Hepatocyte (in vitro differentiated cells): ENCODE measurements at places on chromosomes 4 and X. TPM values are rescaled to one million over a fixed set of nuclear protein-coding genes. Genes with fewer than 3 reads are reported as not detected.

DNA sequence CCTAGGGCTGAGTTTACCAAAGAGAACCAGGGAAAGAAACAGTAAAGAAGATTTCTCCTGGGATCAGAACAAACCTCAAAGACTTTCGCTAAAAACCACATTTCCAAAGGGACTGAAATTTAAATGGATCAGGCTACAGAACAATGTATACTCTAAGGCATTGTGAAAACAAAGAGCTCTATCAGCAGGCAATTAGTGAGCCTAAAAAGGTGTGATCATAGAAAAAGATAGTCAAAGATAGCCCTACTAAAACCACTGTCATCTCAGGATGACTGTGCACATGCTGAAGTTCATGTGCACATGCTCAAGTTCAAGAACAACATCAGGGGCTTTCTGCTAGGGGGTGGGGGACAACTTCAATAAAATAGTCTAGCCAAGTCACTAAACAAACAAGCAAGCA is 12.9 kb upstream of the SMIM10L2A start:
- no peak overlapping the region for H3K27ac ChIP-seq
- no peaks in the 10 kb centered on the region for H3K36me3 ChIP-seq
- no peaks in the 10 kb centered on the region for H3K4me1 ChIP-seq
- no peak overlapping the region for H3K4me3 ChIP-seq

GRCh38 chr4:55866973-55867574 is 13.6 kb downstream of the EXOC1 start:
- peak; percentile 73 for DNase-seq
- H3K4me1 ChIP-seq, result peaks cover 4% of the 10 kb centered on the region
- no peaks in the 10 kb centered on the region for H3K36me3 ChIP-seq

The FOXO4 gene
- total RNA-seq, result 9.7 and 10.8 TPM in 2 replicates

DNA sequence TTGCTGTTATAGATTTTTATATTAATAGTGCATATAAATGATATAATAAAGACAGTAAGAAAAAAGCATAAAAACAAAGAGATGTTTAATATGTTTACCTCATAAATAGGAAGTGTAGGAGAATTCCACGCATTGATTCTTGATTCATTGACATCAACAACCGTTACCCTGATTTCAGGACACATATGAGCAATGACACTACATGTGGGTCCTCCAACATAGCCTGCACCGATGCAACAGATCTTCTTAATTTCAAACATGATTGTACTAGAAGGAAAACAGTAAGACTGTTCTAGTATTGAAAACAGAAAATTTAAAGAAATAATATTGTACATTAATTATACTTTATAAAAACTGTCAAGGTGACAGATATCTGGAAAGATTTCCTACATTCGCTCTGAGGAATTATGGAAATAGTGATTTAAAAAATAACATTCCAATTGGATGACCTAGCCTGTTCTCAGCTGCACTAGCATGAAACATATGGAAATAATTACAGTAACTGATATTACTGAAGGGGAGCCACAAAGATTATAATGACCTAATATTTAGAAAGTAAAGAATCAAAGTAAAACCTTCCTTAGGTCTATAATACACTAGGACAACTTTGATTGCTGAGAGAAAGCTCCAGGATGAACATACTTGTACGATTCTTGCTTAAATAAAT is 5.9 kb downstream of the UGDH start:
- H3K36me3 ChIP-seq, result peaks cover 6% of the 10 kb centered on the region
- peaks cover 29% of the 10 kb centered on the region for H3K4me1 ChIP-seq
- peak overlapping the region; percentile 12 for H3K27ac ChIP-seq
- no peak for DNase-seq
- no peak overlapping the region for H3K4me3 ChIP-seq
- H3K27me3 ChIP-seq, result no peaks in the 10 kb centered on the region

DNA sequence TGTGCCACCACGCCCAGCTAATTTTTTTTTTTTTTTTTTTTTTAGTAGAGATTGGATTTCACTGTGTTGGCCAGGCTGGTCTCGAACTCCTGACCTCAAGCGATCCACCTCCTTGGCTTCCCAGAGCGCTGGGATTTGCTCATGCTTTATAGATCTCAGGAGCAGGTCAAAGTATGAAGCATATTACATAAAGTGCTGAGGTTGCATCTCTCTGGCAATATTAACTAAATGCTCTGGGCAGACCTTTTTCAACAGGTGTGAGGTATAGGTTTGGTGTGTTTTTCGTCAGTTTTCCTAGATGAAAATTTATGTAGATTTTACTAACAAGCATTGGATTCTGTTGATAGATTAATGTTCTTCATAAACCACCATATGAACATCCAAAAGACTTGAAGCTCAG is 19.3 kb upstream of the GCNA start:
- H3K27ac ChIP-seq, result no peak overlapping the region
- no peak overlapping the region for H3K4me3 ChIP-seq
- no peaks in the 10 kb centered on the region for H3K27me3 ChIP-seq

The MGARP gene
- 0.90 and 2.0 TPM in 2 replicates for total RNA-seq

DNA sequence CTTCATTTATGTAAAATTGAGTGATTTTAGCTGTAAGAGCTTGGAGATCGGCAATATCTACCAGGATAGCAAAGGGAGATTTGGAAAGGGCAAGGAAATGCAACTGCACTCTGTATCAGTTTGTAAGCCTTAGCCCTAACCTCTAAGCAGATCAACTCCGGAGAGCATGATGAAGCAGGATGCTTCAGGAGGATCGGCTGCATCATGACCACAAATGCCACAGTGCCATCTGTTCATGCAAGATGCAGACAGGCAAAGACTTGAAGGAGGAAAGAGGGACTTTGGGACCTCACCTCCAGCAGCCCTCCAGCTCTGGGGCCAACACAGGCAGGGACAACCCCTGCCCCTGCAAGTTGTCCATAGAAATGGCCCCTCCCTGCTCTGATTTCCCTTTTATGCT is 377.6 kb upstream of the GATB start:
- H3K36me3 ChIP-seq, result no peaks in the 10 kb centered on the region
- no peaks in the 10 kb centered on the region for H3K4me1 ChIP-seq
- H3K27me3 ChIP-seq, result no peaks in the 10 kb centered on the region
- no peak overlapping the region for H3K27ac ChIP-seq
- no peak for DNase-seq

The AFM gene
- 70.0 and 78.4 TPM in 2 replicates for total RNA-seq

- no peak for DNase-seq
- no peak overlapping the region for H3K4me3 ChIP-seq
- no peaks in the 10 kb centered on the region for H3K4me1 ChIP-seq
- no peaks in the 10 kb centered on the region for H3K36me3 ChIP-seq
- H3K27ac ChIP-seq, result no peak overlapping the region
These were observed 38.5 kb downstream of the HPGD start for GRCh38 chr4:174483792-174484191.

DNA sequence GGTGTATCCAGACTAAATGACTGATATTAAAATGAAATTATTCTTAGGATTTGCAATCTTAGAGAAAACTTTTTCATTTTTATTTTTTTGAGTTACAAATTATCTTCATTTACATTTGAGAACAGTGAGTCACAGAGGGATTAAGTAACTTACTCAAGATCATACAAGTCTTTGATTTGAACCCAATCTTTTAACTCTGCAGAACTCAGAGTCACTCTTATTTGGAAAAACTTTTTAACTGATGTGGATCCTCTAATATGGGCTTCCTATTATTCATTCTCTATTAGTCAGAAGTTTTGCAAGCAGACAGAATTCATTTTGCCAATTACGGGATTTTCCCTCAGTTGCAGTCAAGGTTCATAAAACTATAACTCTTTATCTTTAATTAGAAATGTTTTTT is 20.1 kb downstream of the HPRT1 start:
- H3K4me3 ChIP-seq, result no peak overlapping the region
- H3K36me3 ChIP-seq, result no peaks in the 10 kb centered on the region
- no peaks in the 10 kb centered on the region for H3K4me1 ChIP-seq
- H3K27ac ChIP-seq, result no peak overlapping the region
- no peaks in the 10 kb centered on the region for H3K27me3 ChIP-seq
- DNase-seq, result no peak

The NHSL2 gene
- total RNA-seq, result 1.3 and 2.3 TPM in 2 replicates

The SOWAHD gene
- total RNA-seq, result 0.24 and 1.00 TPM in 2 replicates

DNA sequence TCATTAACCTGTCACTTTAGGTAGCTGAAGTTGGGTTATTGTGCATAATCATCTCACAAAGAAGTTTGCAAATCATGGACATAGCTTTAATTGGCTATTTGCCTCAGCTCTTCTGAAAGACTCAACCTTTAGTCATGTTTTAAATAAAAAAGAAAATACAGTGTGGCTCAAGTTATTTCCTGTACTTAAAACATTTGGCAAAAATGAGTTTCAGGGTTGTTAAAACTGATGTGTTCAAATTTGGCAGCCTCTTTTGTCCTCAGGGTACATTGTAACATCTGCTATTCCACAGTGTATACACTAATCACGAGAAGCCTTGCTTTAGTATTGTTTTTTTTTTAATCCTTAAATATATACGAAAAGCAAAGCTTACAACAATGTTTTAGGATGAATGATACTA is 31.5 kb upstream of the HPGD start:
- no peaks in the 10 kb centered on the region for H3K36me3 ChIP-seq
- H3K27ac ChIP-seq, result no peak overlapping the region
- H3K27me3 ChIP-seq, result no peaks in the 10 kb centered on the region
- no peak for DNase-seq
- H3K4me1 ChIP-seq, result peaks cover 7% of the 10 kb centered on the region
- no peak overlapping the region for H3K4me3 ChIP-seq

- no peaks in the 10 kb centered on the region for H3K27me3 ChIP-seq
- H3K4me3 ChIP-seq, result no peak overlapping the region
- H3K36me3 ChIP-seq, result no peaks in the 10 kb centered on the region
- no peak for DNase-seq
- H3K4me1 ChIP-seq, result peaks cover 6% of the 10 kb centered on the region
These were observed 66.2 kb upstream of the GRID2 start for GRCh38 chr4:92237559-92237958.

DNA sequence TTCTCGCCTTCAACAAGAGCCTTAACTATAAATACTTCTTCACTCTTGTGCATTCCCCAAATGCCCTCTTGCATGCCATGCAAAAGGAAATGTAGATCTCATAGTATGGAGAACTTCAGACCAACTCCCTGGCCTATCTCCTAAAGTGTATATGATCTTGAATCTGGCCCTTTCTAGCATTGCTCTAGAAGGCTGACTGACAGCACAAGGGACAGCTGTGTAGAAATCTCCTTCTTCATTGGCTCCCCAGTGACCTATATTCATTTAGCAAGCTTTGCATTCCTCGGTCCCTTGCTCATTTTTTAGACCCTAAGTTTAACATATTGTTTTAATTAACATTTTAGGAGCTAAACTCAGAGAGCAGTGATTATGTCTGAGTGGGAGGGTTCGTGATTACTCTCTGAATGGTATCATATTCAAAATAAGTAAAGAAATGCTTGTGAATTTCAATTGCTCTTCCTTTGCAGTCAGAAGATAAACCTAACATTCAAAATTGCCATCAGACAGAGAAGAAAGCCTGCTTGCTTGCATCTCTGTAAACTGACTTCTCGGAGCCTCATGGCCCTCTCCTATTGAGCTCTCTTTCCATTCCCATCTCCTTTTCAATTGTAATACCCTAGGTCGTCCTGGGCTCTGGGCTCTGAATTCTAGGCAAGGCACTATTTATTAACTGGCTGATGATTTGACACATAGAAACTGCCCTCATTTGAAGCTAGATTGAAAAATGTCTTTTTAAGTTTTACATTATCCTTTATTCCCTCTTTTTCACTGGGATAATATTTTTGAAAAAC is 120.3 kb upstream of the PRKG2 start:
- H3K27ac ChIP-seq, result no peak overlapping the region
- DNase-seq, result no peak
- H3K4me1 ChIP-seq, result no peaks in the 10 kb centered on the region
- no peaks in the 10 kb centered on the region for H3K27me3 ChIP-seq
- no peaks in the 10 kb centered on the region for H3K36me3 ChIP-seq

DNA sequence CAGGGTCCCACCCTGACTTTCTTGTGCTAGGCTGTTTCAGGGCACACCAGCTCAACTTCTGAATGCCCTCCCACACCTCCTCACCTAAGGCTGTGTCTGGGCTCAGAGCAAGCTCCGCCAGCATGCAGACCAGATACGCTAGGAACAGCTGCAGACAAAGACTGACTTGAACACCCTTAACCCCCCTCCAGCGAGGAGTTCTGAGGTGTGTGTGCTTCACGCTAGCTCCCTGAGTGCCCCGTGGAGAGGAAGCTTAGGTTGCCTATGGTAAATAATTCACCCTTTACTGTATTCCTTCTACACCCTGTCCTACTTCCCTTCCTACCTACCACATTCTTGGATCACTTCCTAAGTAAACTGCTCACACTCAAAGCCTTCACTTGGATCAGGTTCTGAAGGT is 115.0 kb downstream of the VCX3B start:
- no peaks in the 10 kb centered on the region for H3K4me1 ChIP-seq
- H3K36me3 ChIP-seq, result no peaks in the 10 kb centered on the region
- DNase-seq, result no peak
- no peak overlapping the region for H3K4me3 ChIP-seq
- no peak overlapping the region for H3K27ac ChIP-seq

GRCh38 chr4:14339715-14340114 is 662.6 kb upstream of the CPEB2 start:
- peaks cover 3% of the 10 kb centered on the region for H3K27me3 ChIP-seq
- no peaks in the 10 kb centered on the region for H3K4me1 ChIP-seq
- H3K27ac ChIP-seq, result no peak overlapping the region
- DNase-seq, result no peak

The PF4V1 gene
- not detected in 2 replicates for total RNA-seq

- H3K36me3 ChIP-seq, result no peaks in the 10 kb centered on the region
- no peak overlapping the region for H3K4me3 ChIP-seq
- H3K27me3 ChIP-seq, result peaks cover 52% of the 10 kb centered on the region
- H3K27ac ChIP-seq, result no peak overlapping the region
These were observed 16.1 kb downstream of the MSX1 start for GRCh38 chr4:4875611-4876010.

The BMPR1B gene
- 3.3 TPM in 2 replicates for total RNA-seq

The PFKFB1 gene
- 1.5 and 2.1 TPM in 2 replicates for total RNA-seq

DNA sequence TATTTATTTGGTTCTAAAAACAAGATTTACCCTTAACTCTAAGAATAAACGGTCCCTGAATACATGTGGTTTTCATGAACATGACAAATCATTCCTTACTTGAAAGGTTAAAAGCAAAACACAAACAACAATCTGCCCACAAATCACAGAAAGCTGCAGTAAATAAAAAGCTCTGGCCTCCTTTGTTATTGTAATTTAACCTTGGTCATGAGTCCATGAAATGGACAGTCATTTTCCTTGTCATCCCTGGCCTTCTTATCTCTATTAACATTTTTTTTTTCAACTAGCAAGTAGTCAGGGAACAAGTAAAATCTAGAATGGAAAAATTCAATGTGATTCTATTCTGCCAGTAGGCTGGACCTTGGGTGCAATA is 92.7 kb downstream of the SCD5 start:
- H3K27me3 ChIP-seq, result no peaks in the 10 kb centered on the region
- H3K4me1 ChIP-seq, result no peaks in the 10 kb centered on the region
- H3K27ac ChIP-seq, result no peak overlapping the region
- DNase-seq, result no peak

The AWAT2 gene
- not detected in 2 replicates for total RNA-seq
